Hepatocyte (in vitro differentiated cells): ENCODE measurements at places on chromosomes 1 and 21.

DNA sequence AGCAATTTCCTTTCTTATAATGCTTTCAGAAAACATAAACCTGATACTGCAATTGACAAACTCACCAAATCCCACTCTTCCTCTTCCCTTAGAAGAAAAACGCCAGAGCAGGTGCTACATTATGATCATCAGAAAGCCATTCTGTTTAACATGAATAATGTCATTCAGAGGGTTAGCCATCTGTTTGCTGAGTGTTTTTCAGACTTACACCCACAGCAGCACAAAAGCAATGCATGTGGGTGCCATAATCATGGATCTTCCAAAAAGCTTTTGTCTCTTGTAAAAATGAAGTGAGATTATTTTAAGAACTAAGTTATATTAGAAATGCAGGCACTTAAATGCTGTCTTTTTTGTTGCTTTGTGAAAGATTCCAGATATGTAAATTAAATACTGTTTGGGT, 204.6 kb upstream of the TMPRSS15 start:
- H3K36me3 ChIP-seq, result no peaks in the 10 kb centered on the region
- no peak overlapping the region for H3K27ac ChIP-seq
- no peak overlapping the region for H3K4me3 ChIP-seq
- H3K4me1 ChIP-seq, result no peaks in the 10 kb centered on the region

- H3K4me3 ChIP-seq, result no peak overlapping the region
- no peaks in the 10 kb centered on the region for H3K36me3 ChIP-seq
- no peak for DNase-seq
- no peak overlapping the region for H3K27ac ChIP-seq
- peaks cover 6% of the 10 kb centered on the region for H3K4me1 ChIP-seq
These were observed 58.8 kb upstream of the PRDX6 start for GRCh38 chr1:173418107-173418985.

DNA sequence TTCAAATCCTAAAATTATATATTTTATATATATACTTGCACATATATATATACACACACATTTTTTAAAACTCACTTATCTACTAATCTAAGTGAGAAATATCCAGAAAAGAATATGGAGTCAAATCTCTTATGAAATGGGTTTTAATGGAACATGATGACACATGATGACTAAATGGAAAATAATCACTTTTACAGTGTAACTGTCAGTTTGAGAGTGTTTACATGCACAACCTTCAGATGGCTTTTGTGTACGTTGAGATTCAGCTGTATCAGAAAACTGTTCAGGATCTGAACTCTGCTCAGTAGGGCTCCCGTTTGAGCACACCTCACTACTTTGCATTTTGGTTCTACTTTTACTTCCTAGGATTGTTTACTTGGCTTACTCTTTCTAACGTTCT, 189.8 kb downstream of the DNAH14 start:
- no peaks in the 10 kb centered on the region for H3K4me1 ChIP-seq
- no peak overlapping the region for H3K27ac ChIP-seq
- H3K4me3 ChIP-seq, result no peak overlapping the region

- peaks cover 6% of the 10 kb centered on the region for H3K4me1 ChIP-seq
- H3K27me3 ChIP-seq, result no peaks in the 10 kb centered on the region
- no peak for DNase-seq
- H3K36me3 ChIP-seq, result no peaks in the 10 kb centered on the region
These were observed 20.6 kb upstream of the ATP1B1 start for GRCh38 chr1:169085911-169086310.

DNA sequence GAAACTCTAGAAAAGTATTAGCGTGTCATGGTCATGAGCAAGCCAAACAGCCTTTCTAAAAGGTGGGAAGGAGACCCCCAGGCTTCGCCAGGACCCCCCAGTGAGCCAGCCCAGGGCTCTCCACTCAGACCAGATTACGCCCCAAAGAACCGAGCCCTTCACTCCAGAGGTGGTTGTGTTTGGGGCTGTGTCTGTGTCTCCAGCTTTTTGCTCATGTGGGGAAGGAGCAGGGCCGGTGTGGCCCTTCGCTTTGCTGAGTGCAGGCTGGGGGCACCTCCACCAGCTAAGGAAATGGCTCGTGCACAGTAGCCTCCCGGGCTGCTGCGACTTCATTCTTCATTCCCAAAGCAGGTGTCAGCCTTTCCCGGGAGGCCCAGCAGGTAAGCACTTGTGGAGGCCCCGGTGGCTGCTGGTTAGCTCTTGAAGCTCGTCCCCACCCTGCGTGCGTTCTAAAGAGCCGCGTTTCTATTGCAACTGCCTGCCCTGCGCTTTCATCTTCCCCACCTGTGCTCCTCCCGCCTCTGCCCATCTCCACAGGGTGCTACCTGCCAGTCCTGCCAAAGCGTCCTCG, 531 bp downstream of the TSPEAR start:
- no peaks in the 10 kb centered on the region for H3K36me3 ChIP-seq
- peak; percentile 62 for DNase-seq
- peaks cover 100% of the 10 kb centered on the region for H3K27me3 ChIP-seq
- H3K4me1 ChIP-seq, result peaks cover 24% of the 10 kb centered on the region
- no peak overlapping the region for H3K4me3 ChIP-seq

- no peak overlapping the region for H3K27ac ChIP-seq
- H3K36me3 ChIP-seq, result no peaks in the 10 kb centered on the region
- DNase-seq, result no peak
- no peaks in the 10 kb centered on the region for H3K27me3 ChIP-seq
- H3K4me3 ChIP-seq, result no peak overlapping the region
These were observed 74.1 kb downstream of the VPS26C start for GRCh38 chr21:37193006-37193405.

GRCh38 chr1:178145605-178146004, 51.7 kb downstream of the RASAL2 start:
- H3K4me3 ChIP-seq, result no peak overlapping the region
- no peaks in the 10 kb centered on the region for H3K36me3 ChIP-seq
- no peak overlapping the region for H3K27ac ChIP-seq
- H3K4me1 ChIP-seq, result peaks cover 5% of the 10 kb centered on the region
- no peak for DNase-seq
- no peaks in the 10 kb centered on the region for H3K27me3 ChIP-seq

GRCh38 chr21:33300701-33301631, 23.8 kb upstream of the IFNAR1 start:
- no peaks in the 10 kb centered on the region for H3K27me3 ChIP-seq
- H3K4me1 ChIP-seq, result peaks cover 7% of the 10 kb centered on the region
- no peak overlapping the region for H3K4me3 ChIP-seq
- no peak for DNase-seq
- no peaks in the 10 kb centered on the region for H3K36me3 ChIP-seq

DNA sequence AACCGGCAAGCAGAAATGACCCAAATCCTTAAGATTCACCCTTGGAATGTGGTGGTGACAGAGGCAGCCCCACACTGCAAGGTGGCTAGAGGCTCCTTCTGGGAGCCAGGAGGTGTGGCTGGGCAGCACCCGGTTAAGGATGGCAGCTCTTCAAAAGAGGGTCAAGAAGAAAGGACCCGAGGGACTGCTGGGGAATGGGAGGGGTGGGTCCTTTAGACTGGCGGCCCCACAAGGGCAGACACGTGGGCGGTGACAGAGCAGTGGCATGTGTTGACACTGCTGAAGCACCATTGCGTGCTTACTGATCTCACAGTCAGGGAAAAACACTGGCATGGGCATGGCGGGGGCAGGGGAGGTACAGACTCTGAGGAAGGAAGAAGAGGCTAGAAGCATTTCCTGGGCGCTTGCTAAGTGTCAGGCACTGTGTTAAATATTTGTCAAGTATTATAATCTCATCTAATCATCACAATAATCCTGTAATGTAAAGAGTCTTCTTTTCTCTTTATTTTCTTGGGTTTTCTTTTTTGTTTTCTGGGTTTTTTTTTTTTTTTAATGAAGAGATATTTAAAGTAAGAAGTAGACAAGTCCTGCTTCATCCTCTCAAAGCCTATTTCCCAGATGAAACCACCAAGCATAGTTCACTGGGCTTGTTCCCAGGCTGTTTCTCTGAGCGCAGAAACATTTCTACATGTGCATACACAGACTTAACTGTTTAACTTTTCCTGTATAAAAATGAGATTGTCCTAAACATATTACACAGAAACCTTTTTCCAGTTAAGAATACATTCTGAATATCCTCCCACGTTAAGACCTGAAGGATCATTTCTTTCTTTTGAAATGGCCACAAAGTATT, 165.8 kb upstream of the EDN2 start:
- H3K4me1 ChIP-seq, result no peaks in the 10 kb centered on the region
- no peaks in the 10 kb centered on the region for H3K36me3 ChIP-seq
- DNase-seq, result no peak
- no peak overlapping the region for H3K27ac ChIP-seq

GRCh38 chr1:17861685-17862084, 106.6 kb downstream of the ACTL8 start:
- no peak overlapping the region for H3K27ac ChIP-seq
- no peak for DNase-seq
- H3K4me3 ChIP-seq, result no peak overlapping the region
- no peaks in the 10 kb centered on the region for H3K27me3 ChIP-seq
- H3K4me1 ChIP-seq, result no peaks in the 10 kb centered on the region

DNA sequence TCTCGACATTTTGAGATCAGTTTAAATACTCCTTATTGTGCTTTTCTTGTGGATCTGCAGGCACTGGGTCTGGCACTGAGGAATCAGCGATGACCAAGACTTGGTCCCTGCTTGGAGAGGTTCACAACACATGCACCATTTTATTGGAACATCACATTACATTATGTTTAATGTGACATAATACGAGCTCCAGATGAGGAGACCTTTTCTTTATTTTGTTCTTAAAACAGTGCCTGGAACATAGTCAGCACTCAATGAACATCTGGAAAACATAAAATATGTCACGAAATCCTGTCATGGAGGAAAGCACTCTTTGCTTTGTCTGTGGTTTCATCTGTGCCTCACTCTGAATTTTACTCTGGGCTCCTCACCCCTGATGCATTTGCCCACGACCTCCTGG, 110.7 kb downstream of the ST6GALNAC3 start:
- no peak overlapping the region for H3K27ac ChIP-seq
- no peaks in the 10 kb centered on the region for H3K4me1 ChIP-seq
- H3K4me3 ChIP-seq, result no peak overlapping the region
- no peaks in the 10 kb centered on the region for H3K36me3 ChIP-seq
- H3K27me3 ChIP-seq, result no peaks in the 10 kb centered on the region

DNA sequence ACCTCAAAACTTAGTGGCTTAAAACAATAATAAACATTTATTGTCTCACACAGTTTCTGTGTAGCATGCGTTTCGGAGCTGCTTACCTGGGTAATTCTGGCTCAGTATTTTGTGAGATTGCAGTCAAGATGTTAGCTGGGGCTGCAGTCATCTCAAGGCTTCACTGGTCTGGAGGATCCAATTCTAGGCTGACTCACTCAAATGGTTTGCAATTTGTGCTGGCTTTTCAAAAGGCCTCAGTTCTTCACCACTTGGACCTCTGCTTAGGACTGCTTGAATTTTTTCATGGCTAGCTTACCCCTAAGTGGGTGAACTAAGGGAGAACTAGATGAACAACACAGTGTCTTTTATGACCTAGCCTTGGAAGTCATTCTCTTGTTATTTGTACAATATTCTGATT, 21.0 kb downstream of the XPR1 start:
- H3K36me3 ChIP-seq, result no peaks in the 10 kb centered on the region
- no peak overlapping the region for H3K4me3 ChIP-seq
- H3K27me3 ChIP-seq, result no peaks in the 10 kb centered on the region
- DNase-seq, result no peak

DNA sequence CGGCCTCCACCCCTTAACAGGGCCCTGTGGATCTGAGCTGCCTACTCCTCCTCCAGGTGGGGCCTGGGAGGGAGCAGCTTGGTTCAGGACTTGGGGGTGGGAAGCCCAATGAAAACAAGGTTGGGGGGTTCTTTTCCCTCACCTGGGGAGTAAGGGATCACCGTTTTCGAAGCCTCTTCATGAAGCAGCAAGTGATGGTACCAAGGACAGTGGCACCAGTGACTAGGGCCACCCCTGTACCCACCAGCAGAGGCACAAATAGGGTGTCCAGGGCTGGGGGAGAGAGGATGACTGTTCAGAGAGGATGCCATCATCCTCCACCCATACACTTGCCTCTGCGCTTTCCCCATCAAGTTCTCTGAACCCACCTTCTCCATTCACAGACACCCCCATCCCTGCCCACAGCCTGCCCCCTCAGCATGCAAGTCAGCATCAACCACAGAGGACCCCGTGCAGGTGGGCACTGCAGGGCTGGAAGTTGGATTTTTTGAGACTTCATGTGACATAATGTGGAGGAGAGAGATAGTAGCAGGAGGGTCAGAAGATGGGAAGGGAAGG, 6.7 kb downstream of the IGSF8 start:
- no peak overlapping the region for H3K27ac ChIP-seq
- H3K36me3 ChIP-seq, result no peaks in the 10 kb centered on the region
- H3K27me3 ChIP-seq, result no peaks in the 10 kb centered on the region

DNA sequence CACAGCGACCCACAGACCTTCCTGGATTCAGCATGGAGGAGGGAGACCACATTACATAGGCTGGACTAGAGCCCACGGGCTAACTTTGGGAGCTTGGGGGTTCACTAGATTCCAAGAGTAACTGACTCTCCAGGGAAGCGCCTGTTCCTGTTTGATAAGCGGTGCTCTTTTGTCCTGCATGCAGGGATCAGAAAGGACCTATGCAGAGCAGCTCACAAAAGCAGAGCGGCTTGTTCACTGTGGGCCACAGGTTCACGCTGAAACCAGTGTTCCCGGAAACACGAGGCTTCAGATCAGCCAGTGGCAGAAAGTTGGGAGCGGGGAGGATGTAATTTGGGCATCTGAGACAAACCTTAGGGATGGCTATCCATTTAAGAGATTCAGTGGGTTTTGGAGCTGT, 403.9 kb downstream of the PCP4 start:
- no peaks in the 10 kb centered on the region for H3K4me1 ChIP-seq
- H3K4me3 ChIP-seq, result no peak overlapping the region
- H3K27ac ChIP-seq, result no peak overlapping the region

DNA sequence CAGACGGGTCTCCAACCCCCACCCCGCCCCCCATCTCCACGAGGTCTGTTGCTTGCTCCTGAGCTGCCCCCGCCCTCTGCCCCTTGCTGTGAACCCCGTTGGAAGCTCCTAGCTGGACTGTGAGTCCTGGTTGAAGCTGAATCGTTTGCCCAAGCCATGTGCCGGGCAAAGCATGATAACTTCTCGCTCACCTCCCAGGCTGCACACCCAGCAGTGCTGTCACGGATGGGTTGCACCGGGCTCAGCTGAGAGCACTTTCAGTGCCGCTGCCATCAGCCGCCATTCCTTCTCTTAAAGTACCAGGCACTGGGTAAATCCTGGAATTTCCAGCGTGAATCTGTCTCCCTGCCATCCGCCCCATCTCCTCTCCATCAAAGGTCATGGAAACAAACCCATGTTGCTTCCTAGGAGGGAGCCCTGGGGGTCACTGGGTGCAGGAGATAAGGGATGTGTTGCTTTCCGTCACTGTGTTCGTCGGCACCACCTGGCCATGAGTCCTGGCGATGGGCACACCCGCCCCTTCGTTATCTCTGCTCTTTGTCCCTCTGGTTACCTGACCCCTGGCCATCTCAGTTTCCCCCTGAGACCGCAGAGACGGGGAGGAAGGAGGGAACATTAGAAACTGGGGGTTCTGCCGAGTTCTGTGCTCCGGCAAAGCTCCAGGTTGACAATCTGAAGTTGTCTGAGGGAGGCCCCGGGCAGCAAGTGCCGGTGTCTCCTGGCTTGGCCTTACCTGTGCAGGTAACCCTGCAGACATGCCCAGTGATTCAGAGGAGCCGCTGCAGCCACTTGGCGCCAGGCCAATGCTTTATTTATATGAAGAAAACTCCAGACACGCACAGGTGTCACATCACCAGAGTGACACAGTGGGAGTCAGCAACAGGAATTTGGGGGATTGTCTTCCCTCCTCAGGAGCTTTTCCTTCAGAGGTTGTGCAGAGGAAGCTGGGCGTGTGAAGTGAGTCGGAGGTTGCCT, 2.7 kb downstream of the PDE9A start:
- H3K4me3 ChIP-seq, result no peak overlapping the region
- no peaks in the 10 kb centered on the region for H3K36me3 ChIP-seq
- H3K27me3 ChIP-seq, result no peaks in the 10 kb centered on the region
- H3K4me1 ChIP-seq, result peaks cover 20% of the 10 kb centered on the region
- peak overlapping the region; percentile 66 for H3K27ac ChIP-seq
- DNase-seq, result peak; percentile 50
